ENCODE measurements at places on chromosomes 13 and 19. TPM values are rescaled to one million over a fixed set of nuclear protein-coding genes. Genes with fewer than 3 reads are reported as not detected.

Gene LILRB4
- not detected for total RNA-seq

Gene ETFB
- total RNA-seq, result 234 TPM

Gene ATP8B3
- total RNA-seq, result 3.3 TPM

Gene VSTM2B
- not detected for total RNA-seq

Gene ZNF665
- not detected for total RNA-seq

Gene REXO1
- 19.5 TPM for total RNA-seq

Gene CCDC8
- not detected for total RNA-seq

Gene DNAJC3
- 12.0 TPM for total RNA-seq

Gene LGALS14
- total RNA-seq, result not detected

Gene CEACAM16
- 0.08 TPM for total RNA-seq

Gene CEACAM21
- total RNA-seq, result not detected

Gene ICAM4
- total RNA-seq, result not detected

Gene PEAK3
- total RNA-seq, result 0.18 TPM

Gene MAP3K10
- total RNA-seq, result 16.4 TPM

Gene TSHZ3
- 2.2 TPM for total RNA-seq

Gene ZNF792
- 1.4 TPM for total RNA-seq

Gene KIR2DL4
- not detected for total RNA-seq

Gene TIMM13
- total RNA-seq, result 119 TPM

Gene NANOS2
- not detected for total RNA-seq

Gene IGFL1
- 2.5 TPM for total RNA-seq

Gene SEMA6B
- 5.8 TPM for total RNA-seq

Gene PHF11
- 6.5 TPM for total RNA-seq

Gene ELSPBP1
- not detected for total RNA-seq

Gene LAIR1
- total RNA-seq, result not detected

Gene SULT2A1
- total RNA-seq, result not detected

Gene PNMA8A
- total RNA-seq, result 11.6 TPM

Gene GPR183
- total RNA-seq, result not detected

Gene CATSPERD
- total RNA-seq, result 0.03 TPM

Gene PROZ
- total RNA-seq, result not detected

Gene LILRB5
- total RNA-seq, result 0.05 TPM

Gene SIGLEC12
- not detected for total RNA-seq

Gene PRR36
- 0.47 TPM for total RNA-seq

Gene SMIM44
- total RNA-seq, result not detected

Gene GZMM
- 0.45 TPM for total RNA-seq

Gene SIX5
- total RNA-seq, result 23.9 TPM

Gene TDRD3
- 4.5 TPM for total RNA-seq

Gene CPB2
- not detected for total RNA-seq

Gene ACER1
- not detected for total RNA-seq
